ENCODE measurements at places on chromosomes 2 and 18.

- no peak for DNase-seq
Measured at GRCh38 chr2:65742977-65743376, 310.6 kb upstream of the SPRED2 start.

- DNase-seq = no peak
Measured at GRCh38 chr2:170335351-170335750, 157.4 kb downstream of the MYO3B start.

GRCh38 chr2:135703300-135703699, 38.4 kb upstream of the UBXN4 start:
- no peak for DNase-seq

- DNase-seq = no peak
Measured at GRCh38 chr18:65792456-65793074, 41.8 kb downstream of the CDH7 start.

- no peak for DNase-seq
Measured at GRCh38 chr2:133726973-133727372, 158.7 kb upstream of the NCKAP5 start.

DNA sequence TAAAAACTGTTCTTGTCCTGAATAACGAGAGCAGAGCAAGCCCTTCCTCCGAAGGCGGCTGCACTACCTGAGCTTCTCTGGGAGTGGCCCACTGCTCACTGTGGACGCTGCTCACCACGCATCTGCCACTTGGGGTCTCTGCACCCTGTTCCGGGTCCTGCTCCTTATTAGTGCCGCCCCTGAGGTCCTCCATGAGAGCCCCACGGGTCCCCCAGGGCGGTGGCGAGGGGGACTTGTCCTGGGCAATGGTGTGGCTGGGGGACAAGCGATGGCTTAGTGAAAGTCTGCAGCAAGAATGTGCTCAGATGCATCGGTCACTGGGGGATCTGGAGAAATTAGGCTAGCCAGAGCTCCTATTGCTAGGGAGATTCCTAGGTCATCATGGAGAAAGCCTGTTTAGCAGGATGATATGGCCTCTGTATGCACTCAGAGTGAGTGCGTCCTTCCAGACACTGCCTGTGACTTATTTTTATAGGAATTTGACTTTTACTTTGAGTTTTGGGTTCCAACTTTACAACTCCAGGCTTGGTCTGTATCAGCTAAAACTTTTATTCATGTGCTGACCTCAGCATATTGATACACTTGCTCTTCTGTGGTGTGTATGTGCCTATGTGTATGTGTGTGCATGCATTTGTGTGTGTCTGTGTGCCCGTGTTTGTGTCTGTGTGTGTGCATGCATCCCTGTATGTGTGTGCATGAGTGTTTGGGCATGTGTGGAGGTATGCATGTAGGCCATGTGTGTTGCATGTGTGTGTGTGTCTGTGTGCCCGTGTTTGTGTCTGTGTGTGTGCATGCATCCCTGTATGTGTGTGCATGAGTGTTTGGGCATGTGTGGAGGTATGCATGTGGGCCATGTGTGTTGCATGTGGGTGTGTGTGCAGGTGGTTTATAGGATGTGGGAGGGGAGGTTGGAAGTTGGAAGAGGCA, 129.5 kb downstream of the SNTG2 start:
- DNase-seq = no peak

DNA sequence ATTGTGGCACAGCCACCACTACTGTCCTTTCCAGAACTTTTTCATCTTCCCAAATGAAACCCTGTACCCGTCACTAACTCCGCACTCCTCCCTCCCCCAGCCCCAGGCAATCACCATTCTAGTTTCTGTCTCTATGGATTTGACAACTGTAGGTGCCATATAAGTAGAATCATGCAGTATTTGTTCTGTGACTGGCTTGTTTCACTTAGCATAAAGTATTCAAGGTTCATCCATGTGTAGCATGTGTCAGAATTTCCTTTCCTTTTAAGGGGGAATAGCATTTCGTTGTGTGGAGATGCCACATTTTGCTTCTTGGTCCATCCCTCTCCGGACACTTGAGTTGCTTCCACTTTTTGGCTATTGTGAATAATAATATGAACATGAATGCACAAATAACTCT, 842 bp upstream of the CKAP2L start:
- no peak for DNase-seq

DNA sequence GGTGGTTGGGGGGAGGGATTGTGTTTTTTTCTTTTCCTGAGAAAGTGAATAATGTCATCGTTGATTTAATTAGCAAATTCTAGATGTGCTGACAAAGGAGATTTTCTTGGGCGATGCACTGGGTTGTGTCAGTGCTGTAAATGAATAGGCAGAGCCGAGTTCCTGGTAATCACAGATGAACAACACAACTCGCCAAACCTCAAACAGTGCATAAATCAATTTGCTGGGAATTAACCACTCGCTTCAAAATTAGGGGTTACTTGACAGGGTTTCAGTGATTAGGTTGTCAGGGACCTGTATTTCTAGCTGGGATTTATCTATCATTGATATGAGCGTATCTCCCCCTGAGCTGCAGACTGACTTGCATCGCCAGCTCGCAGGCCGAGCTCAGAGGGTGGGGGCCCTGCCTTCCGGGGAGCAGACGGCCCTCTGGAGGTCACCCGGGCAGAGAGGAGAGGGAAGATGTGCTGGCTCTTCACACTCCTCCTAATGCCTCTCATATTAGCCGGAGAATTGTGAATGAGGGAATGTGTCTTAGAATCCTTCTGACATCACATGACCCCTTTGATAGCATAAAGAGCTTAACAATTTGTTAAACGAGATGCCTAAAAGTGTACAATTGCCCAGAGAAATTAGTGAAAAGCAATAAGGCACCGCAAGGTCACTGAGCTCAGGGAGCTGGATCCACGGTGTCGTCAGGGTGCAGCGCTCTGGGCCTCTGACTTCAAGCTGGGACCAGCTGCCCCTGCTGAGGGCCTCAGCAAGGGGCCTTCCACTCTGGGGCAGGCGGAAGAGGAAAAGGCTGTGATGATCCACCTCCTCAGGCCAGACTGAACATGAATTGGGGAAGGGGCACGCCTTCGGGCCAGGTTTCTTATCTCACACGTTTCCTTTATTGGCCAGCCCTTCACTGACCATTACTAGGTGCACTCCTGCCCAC, 48.9 kb downstream of the SMIM21 start:
- DNase-seq = no peak

DNA sequence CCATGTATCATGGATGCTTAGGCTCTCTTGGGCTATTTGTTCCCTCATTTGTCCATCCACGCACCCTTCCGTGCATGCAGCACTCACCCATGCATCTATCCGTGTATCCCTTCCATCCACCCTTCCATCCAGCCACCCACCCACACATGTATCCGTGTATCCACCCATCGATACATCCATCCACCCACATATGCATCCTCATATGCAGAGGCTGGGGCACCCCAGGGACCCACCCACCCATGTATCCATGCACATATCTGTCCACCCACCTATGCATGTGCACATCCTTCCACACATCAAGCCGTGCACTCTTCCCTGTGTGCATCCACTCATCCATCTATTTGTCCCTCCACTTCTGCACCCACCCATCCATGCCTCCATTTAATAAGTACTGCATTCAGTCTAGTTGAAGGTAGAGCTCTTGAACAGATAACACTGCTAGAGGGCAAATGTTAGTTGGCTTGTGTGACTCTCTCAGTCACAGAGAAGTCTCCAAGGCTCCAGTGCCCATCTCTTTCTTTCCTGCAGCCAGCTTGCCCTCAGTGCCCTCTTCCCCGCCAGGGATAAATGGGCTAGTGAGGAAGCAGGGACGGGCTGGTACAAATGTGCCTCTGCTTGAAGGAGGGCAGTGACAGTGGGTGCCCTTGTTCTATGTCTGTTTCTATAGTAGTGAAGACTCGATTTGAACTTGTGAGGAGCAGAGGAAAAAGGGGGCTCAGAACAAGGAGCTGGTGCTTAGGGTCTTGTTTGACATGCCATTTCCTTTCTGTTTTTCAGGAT, 61.5 kb downstream of the EMILIN2 start:
- no peak for DNase-seq

DNA sequence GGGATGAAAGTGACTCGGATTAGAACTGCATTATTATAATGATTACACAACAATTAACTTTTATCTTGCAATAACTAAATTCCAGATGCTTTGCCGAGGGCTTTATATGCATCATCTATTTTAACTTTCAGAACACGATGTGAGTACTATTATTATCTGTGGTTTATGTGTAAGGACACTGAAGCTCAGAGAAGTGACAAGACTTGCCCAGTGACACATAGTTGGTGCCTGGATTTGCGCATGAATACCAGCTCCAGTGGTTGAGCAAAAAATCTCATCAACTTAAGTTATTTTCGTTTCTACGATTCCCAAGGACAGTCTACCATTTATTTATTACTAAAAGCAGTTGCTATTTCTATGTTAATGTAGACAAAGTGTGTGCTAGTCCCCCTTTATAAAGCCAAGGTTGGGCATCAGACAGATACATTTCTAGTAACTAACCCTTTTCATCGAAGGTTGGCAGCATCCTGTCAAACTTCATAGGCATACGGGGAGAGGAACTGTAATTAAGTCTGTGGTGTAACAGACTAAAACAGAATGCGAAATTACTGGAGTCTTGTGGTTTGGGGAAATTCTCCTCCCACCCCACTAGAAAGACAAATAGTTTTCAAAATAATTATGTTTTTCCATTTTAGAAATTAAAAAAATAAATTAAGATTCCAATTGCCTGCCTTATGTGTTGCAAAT, 73.2 kb upstream of the BOD1L2 start:
- DNase-seq = no peak

- DNase-seq = no peak
Measured at GRCh38 chr2:234533626-234534025, 36.7 kb upstream of the ARL4C start.

GRCh38 chr2:225164401-225165050, 122.3 kb upstream of the DOCK10 start:
- no peak for DNase-seq

GRCh38 chr18:74950479-74950878, 258.5 kb downstream of the PTGR3 start:
- DNase-seq = no peak

GRCh38 chr2:236175548-236176150, 7.5 kb upstream of the GBX2 start:
- DNase-seq = no peak

DNA sequence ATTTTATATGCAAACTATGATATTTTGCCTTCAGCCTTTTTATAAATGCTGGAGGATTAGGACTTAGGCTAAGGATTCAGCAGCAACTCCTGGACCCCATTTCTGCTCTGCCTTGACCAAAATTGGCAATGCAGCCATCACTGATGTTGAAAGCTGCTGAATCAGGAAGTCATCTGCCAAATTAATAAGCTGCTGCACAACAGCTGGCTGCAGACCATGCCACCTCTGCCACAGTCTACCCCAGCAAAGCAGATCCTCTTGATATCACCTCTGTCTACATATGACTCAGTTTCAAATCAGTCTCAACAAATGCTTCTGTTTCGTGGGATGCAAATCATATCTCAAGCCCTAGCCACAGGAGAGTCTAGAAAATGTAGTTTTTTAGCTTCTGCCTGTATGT, 7.1 kb upstream of the SOS1 start:
- DNase-seq = peak; percentile 21

DNA sequence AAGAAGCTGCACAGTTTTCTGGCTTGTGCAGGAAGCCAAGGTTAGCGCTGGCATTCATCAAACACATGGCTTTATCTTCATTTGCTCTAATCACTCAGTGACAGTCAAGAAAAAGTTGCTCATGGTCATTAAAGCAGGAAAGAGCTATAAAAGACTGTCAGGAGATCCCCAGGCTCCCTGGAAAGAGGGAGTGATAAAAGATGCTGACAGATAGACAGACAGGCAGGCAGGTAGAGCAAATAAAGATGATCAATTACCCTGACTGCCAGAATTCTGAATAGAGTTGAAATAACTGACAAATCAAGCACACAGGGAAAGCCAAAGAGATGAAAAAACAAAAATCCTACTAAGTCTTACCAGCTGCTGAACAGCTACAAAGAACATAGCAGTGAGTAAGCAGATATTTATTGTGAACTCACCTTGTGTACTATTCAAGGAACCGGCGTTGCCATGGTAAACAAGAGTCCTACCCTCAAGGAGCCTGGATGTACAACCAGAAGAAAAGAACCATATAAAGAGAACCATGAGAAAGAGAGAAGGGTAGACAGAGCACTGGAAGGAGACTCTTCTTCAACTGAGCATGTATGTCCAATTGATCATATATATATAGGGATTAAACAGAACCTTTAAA, 68.0 kb downstream of the RNF152 start:
- DNase-seq = no peak

GRCh38 chr2:70981866-70982810, 3.7 kb downstream of the ANKRD53 start:
- DNase-seq = no peak

DNA sequence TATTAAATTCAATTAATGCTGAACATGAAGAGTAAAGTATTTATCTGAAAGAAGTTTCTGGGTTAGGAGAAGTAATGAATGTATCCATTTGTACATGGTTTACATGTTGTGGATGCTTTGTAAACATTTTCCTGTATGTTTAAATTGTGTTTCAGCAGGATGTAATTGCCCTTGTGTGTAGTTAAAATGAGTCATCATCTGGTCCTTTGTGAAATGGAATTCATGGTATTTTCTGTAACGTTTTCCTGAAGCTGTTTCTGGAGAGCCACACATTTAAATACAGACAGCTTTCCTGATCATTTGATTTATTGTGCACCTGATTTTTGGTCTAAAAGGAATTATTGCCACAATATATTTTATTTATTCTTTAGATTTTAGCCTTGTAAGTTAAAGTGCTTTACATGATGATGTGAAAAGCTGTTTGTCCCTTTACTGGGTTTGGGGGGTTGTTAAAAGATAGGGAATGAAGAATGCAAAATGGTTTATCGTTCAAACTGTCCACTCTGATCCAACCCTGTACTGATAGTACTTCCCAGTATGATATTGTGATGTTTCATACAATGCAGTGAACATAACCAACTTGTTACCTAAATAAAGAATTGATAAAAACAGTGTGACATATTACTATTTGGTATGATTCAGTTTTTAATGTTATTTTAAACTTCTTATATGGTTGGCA, 41.7 kb upstream of the SLC3A1 start:
- DNase-seq = no peak

- no peak for DNase-seq
Measured at GRCh38 chr2:239370403-239370802, 30.4 kb downstream of the HDAC4 start.

All from stimulated activated CD8-positive, alpha-beta memory T cell treated with anti-CD3 and anti-CD28 coated beads, Interleukin-4, amount 100 ng/mL, for 24 hours (primary cell).